ENCODE measurements at places on chromosomes 1 and 21. TPM values are rescaled to one million over a fixed set of nuclear protein-coding genes. Genes with fewer than 3 reads are reported as not detected.

DIO1 gene
- not detected for total RNA-seq

CYP4A22 gene
- not detected for total RNA-seq

ZNF683 gene
- total RNA-seq = not detected

LRRC7 gene
- total RNA-seq = not detected

FMN2 gene
- total RNA-seq = not detected

Measured in activated B cell treated with CpG ODN at 0.5 μM for 24 hours (primary cell).